ENCODE measurements at places on chromosomes 6 and 20.

- DNase-seq: no peak
Observed at GRCh38 chr6:159168536-159169192, 536 bp upstream of the FNDC1 start.

DNA sequence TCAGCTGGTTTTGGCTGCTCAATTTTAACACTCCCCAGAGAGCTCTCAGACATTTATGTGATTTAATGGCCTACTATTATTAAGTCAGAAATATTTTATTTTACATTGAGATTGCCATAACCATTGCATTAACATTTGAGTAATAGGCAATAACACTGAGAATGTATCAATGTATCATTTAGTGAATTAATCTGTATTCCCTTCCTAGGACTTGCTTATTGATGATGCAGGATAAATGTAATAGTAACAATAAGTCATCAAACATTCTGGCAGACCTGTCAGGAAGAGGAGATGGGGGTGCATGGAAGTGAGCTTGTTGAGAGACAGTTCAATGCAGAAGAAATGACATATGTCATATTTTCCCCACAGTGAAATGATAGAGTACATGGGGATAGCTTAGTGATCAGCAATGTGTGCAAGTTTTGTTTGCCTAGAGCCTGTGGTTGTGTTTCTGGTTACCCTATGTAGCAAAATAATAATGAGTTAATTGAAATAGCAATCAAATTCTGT lies 458.9 kb downstream of the EYS start:
- DNase-seq: no peak

DNA sequence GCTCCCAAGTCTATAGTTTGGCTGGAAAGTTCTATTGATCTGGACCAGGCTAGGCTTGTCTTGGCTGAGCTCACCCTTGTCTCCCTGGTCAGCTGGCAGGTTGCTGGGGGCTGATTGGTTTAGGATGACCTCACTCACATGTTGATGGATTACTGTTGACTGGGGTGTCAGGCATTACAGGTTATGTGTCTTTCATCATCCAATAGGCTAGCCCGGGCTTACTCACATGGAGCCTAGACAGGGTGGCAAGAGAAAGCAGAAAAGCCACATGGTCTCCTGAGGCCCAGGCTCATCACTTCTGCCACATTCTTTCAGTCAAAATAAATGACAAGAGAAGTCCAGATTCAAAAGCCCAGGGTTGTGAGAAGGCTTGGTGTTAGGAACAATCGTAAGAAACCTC lies 103.5 kb downstream of the BFSP1 start:
- DNase-seq: no peak

DNA sequence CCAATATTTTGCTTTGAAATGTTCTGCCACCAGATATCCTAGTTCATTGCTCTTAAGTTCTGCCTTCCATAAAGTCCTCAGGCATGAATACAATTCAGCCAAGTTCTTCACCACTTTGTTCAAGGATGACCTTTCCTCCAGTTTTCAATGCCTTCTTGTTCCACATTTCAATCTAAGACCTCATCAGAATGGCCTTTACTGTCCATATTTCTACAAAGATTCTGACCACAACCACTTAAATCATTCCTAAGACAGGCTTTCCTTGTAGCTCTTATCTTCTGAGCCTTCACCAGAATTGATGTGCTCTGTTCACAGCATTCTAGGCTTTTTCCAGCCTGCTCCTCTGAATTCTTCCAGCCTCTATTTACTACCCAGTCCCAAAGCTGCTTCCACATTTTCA lies 319.0 kb downstream of the HACE1 start:
- DNase-seq: no peak

DNA sequence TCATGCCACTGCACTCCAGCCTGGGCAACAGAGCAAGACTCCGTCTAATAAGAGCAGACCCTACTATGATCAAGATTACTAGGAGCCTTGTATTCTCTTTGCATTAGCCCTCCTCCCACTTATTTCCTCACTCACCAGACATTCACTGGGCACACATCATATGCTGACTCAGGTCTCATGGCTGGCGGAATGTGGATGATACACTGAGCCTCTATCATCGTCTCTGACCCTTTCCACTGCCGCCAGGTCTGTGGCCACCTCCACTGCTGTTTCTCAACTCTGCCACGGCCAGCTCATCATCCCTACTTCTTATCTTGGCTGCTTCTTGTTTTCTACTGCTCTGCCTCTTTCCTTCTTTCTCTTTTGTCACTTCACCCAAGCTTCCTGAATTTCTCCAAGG lies 161.0 kb downstream of the BACH2 start:
- DNase-seq: no peak

DNA sequence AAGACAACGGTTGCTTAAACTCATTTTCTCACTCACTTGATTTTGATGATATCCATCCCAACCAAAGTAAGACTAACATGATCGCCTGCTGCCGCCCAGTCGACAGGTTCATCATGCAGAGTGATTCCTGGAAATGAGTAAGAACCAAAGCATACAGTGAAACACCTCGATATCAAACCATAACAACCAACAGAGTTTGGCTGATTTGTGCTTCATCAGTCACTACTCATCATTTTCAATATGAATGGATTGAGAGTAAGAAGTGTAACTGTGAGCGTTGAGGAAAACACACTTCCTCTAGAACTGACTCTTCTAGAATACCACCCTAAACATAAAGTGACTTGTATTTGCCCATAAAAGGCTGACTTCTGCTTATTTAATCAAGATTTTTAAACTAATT lies 29.2 kb upstream of the ALDH8A1 start:
- no peak for DNase-seq

DNA sequence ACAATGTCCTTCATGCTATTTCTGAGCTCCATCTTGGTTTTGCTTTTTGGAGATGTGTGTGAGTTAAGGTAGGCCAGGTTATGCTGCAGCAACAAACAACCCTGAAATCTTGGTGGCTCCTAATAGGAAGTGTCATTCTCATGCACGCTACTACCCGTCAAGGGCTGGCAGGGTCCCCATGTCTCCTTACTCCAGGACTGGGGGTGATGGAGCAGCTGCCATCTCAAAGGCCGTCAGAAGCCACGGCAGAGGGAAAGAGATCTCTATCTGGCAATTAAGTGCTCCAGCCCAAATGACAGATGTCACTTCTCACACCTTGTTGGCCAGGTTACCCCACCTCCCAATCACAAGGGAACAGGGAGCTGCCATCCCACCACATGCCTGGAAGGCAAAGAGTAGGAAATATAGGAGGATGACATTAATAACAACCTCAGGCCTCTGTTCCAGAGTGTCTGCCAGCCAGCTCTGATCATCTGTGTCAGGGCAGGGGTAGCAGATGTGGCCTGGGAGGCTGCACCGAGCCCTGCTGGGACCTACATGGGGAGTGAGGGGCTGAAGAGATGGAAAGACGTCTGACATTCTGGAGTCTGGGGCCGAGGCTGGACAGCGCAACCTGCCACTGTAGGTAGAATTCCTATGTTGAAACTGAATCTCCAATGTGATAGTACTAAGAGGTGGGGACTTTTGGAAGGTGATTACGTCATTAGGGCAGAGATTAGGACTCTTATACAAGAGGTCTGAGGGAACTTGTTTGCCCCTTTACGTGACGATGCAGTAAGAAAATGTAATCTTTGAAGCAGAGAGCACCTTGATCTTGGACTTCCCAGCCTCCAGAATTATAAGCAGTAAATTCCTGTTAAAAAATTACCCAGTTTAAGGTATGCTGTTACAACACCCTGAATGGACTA lies 4.8 kb upstream of the SDCBP2 start:
- peak; percentile 78 for DNase-seq

- DNase-seq: no peak
Observed at GRCh38 chr20:37706298-37706697, 12.5 kb downstream of the CTNNBL1 start.

DNA sequence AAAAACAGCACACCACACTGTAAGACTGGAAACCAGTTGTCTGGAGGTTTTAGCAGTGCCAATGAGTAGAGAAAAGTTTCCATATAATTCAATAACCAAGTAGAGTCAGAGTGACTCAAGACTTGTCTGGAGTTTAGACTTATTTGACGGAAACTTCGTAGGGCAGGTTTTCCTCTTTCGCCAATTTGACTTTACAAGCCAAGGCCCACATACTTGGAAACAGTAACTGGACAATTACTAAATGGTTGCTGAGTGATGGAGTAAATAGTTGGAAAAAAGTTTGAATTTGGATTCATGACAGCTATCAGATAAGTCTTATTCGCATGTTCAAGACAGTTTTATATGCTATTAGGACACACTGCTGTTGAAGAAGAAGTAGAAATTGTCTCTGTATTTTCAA lies 48.1 kb upstream of the CTAGE9 start:
- DNase-seq: no peak

Data from vagina (tissue), 2 donors.